IMR-90 (cell line): ENCODE measurements at places on chromosomes 4 and X.

DNA sequence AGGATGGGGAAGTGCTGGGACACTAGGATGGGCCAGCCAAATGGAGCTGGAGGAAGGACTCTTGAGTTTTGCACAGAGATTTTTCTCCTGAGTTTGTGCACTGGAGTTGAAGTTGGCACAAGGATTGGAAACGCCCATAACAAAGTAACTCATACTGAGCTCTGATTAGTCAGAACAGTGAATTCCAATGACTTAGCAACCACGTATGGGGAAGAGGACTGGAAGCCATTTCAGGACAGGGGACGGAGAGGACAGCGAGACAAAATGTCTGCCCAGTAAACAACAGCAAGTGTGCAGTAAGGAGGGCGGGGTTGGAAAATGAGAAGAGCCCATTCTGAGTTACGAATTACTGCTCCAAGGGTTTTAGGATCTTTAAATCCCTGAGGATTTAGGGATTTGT, 5.9 kb downstream of the RIPPLY1 start:
- peak; percentile 63 for DNase-seq

DNA sequence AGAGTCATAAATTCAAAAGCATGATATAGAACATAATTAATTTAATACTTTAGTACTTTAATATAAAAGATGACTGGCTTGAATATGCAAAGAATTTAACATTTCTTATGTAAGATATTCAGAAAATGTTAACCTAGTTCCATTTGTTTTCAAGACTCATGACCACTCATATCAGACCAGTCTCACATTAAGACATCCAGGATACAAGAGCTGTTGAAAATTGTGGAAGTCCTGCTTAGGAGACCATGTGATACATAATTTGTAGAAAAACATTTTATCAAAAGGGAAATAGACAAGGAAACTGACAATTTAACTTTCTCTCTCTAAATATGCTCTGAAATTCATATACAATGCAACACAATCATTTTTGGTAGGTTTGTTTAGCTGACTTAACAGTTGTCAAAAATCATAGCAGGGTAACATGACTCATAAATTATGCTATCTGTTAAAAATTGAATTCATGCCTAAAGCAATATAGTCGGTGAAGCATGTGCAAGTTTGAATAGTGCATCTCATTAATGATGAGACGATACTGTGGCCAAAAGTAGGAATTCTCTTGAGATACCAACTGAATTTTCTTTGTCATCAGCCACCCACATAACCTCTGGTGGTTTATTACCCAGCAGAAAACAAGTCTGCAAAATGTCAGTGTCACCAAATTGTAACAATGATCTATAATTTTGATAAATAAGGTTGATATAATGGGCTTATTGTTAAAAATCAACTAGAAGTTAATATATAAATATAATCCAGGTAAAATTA, 211.4 kb downstream of the GASK1B start:
- DNase-seq = no peak

GRCh38 chr4:158255727-158256324, 45.5 kb downstream of the TMEM144 start:
- DNase-seq = peak; percentile 70

DNA sequence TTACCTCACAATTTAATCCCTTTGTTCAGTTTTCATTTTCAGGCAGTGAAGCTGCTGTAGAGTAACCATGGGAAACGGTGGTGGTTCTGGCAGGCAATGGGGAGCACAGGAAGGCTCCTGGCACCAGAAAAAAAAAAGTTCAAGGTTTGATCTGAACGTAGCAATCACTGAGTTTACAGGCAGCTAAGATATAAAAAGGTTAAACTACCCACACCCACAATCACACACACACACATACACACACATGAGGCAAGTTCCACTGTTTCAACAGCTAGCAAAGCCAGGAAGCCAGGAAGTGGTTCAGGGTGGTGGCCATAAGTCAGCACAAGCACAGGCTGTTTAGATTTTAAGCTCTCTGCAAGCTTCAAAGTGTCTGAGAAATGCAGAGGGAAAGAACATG, at the start of gene SULT1B1:
SULT1B1 (minus strand) TSS at position 166 of the 400 bp plus-strand sequence. CDS start 5,403 bp downstream, outside the sequence.
- peak; percentile 43 for DNase-seq

DNA sequence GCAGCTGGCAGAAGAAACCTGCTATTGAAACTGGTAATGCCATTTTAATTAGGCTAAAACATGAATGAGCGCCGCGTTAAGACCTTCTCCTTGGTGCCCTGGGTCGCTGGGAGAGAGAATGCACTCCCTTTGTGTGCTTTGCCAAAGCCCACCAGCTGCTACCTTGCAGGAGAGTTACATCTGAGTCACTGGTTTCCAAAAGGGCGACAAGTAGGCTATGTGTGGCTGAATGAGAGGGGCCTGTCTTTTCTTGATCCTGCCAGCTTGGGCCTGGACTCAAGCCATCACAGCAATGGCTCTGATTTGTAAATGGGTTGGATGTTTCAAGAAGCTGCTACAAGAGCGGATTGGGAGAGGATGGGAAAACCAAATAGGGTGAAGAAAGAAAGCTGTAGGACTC, 81.5 kb downstream of the NHS start:
- DNase-seq = no peak

GRCh38 chr4:116055857-116056827, 942.7 kb upstream of the NDST4 start:
- DNase-seq = no peak

DNA sequence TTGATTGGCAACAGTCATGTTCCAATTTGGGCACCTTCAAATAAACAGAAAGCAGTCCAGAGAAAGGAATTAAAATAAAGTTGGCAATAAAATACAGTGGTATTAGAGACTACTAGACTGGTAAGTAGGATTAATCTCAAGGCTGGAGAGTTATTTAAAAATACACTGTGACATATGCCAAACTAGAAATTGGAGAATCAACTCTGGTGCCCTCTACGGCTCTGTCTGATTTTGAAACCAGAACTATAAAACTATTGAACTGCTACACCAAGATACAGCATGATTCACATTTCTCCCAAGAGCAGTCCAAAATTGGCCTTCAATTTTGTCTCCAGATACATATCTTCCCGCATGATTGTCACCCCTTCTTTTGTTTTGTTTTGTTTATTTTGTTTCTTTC, 78.7 kb upstream of the FAM47B start:
- no peak for DNase-seq

- DNase-seq = no peak
Observed at GRCh38 chrX:104419211-104419610, 146.8 kb upstream of the IL1RAPL2 start.

DNA sequence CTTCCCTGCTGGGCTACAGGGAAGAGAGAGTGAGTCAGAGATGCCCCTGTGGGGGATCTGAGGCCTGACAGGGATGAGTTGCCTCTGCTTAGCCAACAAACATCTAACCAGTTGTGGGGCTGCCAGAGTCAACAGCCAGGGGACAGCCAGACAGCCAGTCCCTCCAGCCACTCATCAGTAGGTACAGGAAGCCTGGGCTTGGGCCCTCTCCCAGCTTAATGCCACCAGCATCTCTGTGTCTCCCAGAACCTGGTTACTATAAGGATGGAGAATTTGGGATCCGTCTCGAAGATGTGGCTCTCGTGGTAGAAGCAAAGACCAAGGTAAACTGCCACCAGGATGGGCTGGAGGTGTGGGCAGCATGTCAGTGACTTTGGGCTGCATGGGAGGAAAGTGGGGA, 17.3 kb upstream of the SASH3 start:
- no peak for DNase-seq

DNA sequence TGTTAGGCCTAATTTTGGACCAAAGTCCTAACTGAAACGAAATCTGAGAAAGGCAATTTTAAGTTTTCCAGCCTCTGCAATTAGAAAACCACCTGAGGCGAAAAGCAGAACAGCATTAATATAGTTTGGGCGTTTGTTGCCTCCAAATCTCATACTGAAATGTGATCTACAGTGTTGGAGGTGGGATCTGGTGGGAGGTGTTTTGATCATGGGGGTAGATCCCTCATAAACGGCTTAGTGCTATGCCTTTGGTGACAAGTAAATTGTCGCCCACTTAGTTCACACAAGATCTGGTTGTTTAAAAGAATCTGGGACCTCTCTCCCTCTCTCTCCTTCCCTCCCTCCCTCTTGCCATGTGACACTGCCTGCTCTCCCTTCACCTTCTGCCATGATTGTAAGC, 5.7 kb downstream of the FAM241A start:
- DNase-seq = no peak

GRCh38 chr4:25803720-25804225, 59.0 kb downstream of the SEL1L3 start:
- DNase-seq = no peak

- peak; percentile 20 for DNase-seq
Observed at GRCh38 chr4:182384631-182385091, 141.5 kb downstream of the TENM3 start.

- DNase-seq = peak; percentile 91
Observed at GRCh38 chr4:40576651-40577480, 52.8 kb downstream of the RBM47 start.

DNA sequence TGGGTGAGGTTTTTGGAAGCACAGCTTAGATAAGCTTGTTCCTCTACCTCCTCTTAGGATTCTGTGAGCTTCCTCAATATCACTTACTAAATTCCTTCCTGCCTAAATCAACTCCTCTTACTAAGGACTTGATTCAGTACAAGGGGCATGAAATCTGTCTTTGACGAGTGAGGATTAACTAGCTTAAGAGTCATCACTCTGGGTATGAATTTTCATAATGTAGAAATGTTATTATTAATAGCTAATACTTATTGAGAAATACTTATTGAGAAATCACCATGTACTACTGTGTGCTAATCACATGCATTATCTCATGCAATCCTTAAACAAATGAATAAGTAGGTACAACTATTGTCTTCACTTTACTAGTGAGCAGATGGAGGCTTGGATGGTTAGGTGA, 28.6 kb downstream of the TRPC3 start:
- DNase-seq = no peak

DNA sequence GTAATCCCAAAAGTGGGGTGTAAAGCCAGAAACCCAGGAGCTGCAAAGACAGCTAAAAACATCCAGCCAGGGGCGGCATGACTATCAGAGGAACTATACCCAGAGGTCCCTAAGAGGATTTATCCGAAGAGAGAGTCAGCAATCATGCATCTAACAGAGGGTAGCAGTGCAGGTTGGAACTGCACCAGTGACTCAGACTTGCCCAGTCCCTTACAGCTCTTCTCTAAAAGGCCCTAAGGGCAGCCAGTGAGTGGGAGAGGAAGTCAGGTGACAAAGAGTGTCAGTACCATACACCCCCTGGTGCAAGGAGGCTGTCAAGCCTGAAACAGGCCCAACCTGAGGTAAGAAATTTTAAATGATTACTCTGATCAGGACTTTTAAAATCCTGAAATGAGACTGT, 88.1 kb downstream of the CAMK2D start:
- peak; percentile 54 for DNase-seq

DNA sequence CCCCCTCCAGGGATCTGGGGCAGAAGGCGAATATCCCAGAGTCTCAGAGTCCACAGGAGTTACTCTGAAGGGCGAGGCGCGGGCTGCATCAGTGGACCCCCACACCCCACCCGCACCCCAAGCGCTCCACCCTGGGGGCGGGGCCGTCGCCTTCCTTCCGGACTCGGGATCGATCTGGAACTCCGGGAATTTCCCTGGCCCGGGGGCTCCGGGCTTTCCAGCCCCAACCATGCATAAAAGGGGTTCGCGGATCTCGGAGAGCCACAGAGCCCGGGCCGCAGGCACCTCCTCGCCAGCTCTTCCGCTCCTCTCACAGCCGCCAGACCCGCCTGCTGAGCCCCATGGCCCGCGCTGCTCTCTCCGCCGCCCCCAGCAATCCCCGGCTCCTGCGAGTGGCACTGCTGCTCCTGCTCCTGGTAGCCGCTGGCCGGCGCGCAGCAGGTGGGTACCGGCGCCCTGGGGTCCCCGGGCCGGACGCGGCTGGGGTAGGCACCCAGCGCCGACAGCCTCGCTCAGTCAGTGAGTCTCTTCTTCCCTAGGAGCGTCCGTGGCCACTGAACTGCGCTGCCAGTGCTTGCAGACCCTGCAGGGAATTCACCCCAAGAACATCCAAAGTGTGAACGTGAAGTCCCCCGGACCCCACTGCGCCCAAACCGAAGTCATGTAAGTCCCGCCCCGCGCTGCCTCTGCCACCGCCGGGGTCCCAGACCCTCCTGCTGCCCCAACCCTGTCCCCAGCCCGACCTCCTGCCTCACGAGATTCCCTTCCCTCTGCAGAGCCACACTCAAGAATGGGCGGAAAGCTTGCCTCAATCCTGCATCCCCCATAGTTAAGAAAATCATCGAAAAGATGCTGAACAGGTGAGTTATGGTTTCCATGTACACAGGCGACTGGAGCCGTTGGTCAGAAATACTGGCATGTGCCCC, at the start of gene CXCL1:
CXCL1 (plus strand) TSS at position 264 of the 926 bp plus-strand sequence; CDS start at position 342, 78 bp downstream.
- DNase-seq = no peak

DNA sequence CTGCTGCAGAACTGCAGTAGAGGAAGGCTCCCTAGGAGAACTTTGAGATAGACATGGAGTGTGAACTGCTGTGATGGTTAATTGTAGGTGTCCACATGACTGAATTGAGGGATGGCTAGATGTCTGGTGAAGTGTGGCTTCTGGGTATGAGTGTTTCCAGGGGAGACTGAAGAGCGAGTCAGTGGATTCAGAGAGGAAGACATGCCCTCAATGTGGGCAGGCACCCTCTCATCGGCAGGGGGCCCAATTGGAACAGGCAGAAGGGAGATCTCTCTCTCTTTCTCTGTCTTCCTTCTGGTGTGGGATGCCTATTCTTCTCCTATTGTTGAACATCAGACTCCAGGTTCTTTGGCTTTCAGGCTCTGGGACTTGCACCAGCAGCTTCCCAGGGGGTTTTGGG, 304.7 kb upstream of the GATB start:
- no peak for DNase-seq

DNA sequence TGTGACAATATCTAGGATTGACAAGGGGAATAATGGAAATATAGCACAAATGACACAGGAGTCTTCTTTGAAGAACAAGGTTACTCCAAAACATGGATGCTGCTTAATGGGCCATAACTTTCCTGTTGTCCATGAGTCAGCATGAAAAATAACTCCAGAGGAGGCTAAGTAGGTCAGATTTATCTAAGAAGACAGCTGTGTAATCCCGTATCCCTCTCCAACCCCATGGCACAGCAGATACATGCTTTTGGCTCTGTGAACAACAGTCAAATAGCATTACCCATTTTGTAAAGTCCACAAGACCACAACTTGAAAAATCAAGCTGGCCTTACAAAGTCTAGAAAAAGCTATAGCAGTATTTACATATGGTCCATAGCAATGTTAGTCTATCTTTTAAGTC, 2.1 kb upstream of the TMEM131L start:
- peak; percentile 38 for DNase-seq
